Activated CD8-positive, alpha-beta memory T cell treated with anti-CD3 and anti-CD28 coated beads, Interleukin-2, amount 50 U/mL, for 4 hours (primary cell): ENCODE measurements at places on chromosomes 4 and X.

GRCh38 chr4:89022426-89023128, 34.4 kb downstream of the FAM13A start:
- DNase-seq = no peak

DNA sequence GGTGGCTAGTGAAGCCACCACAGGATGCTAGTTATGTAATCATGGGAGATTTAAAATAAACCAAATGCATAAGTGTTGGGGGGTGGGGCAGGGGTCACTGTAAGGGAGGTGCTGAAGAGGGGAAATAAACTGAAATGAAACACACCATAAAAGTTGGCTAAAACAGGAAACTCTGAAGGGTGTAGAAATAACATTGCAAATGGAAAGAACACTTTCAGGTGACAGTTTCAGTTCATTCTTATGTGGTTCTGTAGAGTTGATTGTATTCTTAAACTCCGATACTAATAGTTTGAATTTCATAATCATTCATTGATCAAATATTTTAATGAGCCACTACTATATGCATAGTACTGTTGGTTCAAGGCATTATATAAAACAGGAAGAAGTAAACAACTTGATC, 80.1 kb downstream of the HDAC8 start:
- no peak for DNase-seq

- DNase-seq = no peak
These were observed 516.8 kb downstream of the RPA4 start for GRCh38 chrX:97400492-97400891.

- DNase-seq = no peak
These were observed 85.2 kb downstream of the ANAPC10 start for GRCh38 chr4:145012841-145013240.

GRCh38 chr4:144300616-144301015, 160.1 kb upstream of the GYPA start:
- no peak for DNase-seq

GRCh38 chr4:8269535-8270417, at the start of gene HTRA3:
Gene HTRA3 (plus strand): TSS chr4:8269754. CDS start chr4:8269969, 215 bp downstream.
- no peak for DNase-seq

GRCh38 chr4:118839221-118839927, 3.4 kb upstream of the SEC24D start:
- DNase-seq = no peak

GRCh38 chr4:38985410-38986100, 46.7 kb downstream of the TMEM156 start:
- no peak for DNase-seq

DNA sequence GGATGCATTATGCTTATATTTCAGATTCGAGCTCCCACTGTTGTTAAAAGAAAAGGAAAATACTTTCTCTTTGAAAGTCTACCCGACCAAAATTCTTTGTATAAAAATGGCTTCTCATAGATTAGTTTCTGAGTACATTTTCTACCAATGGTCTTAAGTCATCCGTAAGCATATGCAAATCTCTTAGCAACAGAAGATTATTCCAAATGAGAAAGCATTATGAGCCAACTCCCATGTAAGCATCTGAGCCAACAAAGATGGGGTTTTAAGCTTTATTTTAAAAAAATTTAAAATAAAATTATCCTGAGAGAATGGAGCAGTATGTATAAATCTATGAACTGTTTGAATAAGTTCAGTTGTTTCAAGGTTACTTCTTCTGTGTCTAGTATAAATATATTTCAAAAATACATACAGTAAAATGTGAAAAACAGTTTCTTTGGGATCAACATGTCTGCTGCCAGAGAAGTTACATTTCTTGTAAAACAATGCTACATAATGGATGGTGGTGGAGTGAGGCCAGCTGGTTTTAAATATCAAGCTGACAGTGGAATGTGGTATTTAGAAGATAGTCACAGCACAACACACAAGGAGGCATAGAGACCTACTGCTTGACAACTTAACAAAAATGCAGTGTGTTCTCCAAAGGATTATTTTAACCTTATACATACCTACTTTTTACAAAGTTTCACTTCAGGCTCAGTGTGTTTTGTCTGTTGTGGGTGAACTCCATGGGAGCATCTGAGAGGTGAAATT, 199.5 kb upstream of the DIPK2B start:
- no peak for DNase-seq

GRCh38 chr4:8410066-8410625, 30.4 kb downstream of the ACOX3 start:
- no peak for DNase-seq

DNA sequence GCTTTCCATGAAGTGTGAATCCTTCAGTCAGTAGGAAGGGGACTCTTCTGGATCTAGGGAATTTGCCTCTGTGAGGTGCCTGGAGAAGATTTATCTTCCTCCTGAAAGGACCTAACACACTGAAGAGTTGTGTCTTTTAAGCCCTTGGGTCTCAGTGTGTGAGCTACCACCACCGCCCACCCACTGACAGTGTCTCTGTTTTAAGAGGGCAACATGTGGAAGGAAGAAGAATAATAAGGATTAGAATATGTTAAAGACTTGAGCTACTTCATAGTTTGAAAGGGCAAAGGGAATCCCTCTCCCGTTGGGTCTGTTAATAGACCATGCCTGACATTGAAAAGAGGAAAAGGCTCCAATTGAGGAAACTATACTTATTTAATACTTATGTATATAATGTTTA, 64.3 kb upstream of the TLR2 start:
- no peak for DNase-seq

DNA sequence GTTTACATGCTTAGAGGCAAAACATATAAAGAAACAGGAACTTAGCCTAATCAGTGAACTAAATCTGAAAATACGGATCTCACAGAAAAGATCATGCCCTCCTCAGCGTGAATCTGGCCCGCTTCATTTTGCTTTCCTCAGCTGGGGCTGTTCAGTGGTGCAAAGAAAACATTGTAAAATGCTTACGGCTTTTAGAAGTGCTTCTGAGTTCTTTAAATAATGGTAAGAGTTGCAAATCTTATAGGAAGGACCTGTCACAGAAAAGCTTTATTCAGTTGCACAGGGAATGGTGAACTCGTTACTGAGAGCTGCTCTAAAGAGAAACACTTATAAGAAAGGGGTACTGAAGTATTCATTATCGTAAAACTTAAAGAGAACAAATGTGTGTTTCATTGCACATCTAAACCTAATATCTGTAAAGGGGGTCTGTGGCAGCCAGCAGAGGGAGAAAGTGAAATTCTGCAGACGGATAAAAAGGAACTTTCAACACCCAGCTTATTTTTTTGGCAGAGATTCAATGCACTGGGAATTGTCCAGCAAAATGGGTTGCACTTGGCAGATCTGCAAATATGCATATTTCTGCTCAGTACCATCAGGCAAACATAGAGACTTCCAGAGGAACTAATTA, 139.2 kb upstream of the ANK2 start:
- no peak for DNase-seq
